ENCODE measurements at places on chromosomes 6 and 20.

- DNase-seq: no peak
These were observed 718.3 kb downstream of the KIF16B start for GRCh38 chr20:15854911-15855310.

- no peak for DNase-seq
These were observed 260.3 kb upstream of the FAM83B start for GRCh38 chr6:54586251-54586650.

GRCh38 chr6:54238396-54238795 is 69.8 kb upstream of the TINAG start:
- DNase-seq: no peak

- DNase-seq: no peak
These were observed 185.9 kb downstream of the PDE7B start for GRCh38 chr6:136037242-136037875.

GRCh38 chr6:22838345-22838744 is 269.0 kb downstream of the HDGFL1 start:
- no peak for DNase-seq

DNA sequence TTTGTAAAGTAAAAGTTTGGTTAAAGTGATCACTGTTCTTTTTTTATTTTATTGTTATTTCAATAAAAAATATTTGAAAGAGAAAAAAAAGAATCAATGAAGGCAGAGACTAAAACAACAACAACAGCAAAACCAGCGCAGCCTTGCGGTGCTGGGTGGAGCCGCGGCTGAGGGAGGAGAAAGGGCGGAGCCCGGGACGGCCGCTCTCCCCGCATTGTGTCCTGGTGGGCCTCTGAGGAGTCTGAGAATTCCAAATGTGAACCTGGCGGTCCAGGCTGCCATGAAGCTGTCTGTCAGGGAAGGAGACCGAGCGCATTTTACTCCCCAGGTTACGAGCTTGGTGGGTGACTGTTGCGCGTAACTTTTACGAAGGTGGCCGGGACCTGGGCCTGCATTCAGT is 43.2 kb downstream of the TMEM242 start:
- no peak for DNase-seq

- DNase-seq: no peak
These were observed 17.9 kb downstream of the GCM1 start for GRCh38 chr6:53130569-53131290.

GRCh38 chr6:19587238-19587942 is 249.8 kb upstream of the ID4 start:
- no peak for DNase-seq

- no peak for DNase-seq
These were observed 170.6 kb downstream of the PHACTR1 start for GRCh38 chr6:12886961-12887775.

GRCh38 chr6:90790696-90791095 is 203.8 kb upstream of the MAP3K7 start:
- DNase-seq: no peak

DNA sequence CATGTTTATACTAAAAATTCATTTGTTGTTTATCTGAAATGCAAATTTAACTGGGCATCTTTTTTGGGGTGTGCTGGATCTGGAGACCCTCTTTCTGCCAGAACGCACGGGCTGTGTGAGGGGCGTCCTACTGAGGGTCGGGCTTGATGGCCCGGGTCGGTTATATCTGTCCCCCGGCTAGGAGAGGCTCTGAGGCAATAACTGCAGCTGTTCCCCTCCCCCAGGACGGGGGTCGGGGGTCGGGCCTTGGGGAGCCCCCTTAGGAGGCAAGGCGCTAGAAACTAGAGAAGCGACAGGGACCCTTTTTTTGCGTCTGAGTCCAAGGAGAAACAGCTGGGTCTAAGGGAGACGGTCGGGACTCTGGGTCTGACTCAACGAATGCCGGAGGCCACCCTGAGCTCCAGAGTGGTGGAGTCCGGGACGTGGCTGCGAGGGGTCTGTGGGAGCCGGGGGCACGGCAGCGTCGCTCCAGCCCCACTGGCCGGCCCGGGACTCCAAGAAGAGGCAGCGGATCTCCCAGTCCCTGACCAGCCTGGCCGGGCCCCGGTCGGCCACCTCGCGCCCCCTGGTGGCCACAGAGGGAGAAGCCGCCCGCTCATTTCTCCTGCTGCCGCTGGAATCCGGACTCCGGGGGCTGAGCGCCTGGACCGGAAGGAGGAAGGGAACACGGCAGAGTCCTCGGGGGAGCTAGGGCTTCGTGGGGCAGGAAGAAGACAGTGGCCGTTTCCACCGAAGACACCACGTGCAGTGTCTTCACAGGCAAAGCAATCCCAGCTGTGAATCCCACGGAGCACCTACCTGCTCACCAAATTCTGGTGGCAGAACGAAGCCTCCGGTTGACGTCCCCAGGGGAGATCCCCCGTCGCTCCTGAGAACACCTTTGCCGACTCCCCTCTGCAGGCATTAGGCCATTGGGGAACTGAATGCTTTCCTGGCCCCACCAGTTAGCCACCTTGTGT is 24.0 kb upstream of the SCML4 start:
- DNase-seq: peak; percentile 48
